Activated CD8-positive, alpha-beta memory T cell treated with anti-CD3 and anti-CD28 coated beads, Interleukin-2, amount 50 U/mL, for 48 hours (primary cell): ENCODE measurements at places on chromosomes 13 and 19.

DNA sequence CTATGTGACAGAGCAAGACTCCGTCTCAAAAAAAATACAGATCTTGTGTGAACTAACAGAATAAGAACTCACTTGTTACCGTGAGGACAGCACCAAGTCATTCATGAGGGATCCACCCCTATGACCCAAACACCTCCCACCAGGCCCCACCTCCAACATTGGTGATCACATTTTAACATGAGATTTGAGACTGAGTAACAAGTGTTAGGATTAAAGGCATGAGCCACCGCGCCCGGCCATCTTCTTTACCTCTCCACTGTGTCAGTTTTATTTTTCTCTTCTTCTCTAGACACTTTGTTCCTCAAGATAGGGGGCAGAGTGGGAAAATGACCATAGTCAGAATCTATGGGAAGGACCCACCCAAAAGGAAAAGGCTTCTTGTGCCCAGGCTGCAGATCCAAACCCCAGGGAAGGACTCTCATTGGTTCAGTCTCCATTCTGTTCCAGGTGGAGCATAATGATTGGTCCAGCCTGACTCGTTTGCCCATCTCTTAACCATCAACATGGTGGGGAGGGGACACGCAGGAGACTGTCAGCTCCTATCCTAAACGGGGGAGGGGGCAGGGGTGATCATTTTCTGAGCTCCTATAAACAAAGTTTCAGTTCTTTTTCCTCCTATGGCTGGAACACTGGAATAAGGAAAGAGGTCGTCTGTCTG is 1.3 kb upstream of the CALM3 start:
- DNase-seq: no peak

DNA sequence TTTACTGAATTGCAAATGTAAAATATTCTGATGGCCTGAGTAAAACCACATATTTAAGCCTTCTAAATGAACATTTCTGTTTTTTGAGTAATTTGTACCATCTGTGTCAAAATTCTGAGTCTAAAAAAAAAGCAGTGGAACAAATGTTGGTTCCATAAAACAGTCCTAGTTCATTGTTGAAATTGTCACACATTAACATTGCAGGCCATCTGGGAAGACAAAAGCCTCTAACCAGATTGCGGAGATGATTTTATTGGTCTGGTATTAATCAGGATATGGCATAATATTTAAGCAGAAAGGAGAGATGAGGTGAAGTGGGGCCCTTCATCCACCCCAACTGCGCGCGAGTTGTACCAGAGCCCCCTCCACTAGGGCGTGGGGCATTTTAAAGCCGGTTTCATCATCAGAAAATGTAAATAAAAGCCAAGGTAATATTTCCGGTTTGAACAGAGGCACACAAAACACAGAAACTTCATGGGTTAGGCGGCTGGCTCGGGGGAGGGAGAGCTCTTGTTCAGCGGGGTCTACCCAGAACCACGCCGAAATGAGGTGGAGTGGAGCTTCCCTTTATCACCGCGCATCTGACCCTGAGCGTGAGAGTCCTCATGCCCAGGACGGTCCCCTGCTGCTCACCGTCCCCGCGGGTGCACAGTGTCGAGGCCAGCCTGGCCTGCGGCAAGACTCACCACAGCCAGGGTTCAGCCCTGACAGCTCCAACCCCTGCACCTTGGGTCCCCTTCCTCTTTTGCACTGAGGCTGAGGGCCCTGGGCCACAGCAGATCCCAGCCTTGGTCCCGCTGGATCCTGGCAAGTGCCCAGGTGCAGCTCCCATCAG is 169.2 kb downstream of the URI1 start:
- no peak for DNase-seq

GRCh38 chr19:19535311-19536191 is 2.5 kb upstream of the CILP2 start:
- no peak for DNase-seq

DNA sequence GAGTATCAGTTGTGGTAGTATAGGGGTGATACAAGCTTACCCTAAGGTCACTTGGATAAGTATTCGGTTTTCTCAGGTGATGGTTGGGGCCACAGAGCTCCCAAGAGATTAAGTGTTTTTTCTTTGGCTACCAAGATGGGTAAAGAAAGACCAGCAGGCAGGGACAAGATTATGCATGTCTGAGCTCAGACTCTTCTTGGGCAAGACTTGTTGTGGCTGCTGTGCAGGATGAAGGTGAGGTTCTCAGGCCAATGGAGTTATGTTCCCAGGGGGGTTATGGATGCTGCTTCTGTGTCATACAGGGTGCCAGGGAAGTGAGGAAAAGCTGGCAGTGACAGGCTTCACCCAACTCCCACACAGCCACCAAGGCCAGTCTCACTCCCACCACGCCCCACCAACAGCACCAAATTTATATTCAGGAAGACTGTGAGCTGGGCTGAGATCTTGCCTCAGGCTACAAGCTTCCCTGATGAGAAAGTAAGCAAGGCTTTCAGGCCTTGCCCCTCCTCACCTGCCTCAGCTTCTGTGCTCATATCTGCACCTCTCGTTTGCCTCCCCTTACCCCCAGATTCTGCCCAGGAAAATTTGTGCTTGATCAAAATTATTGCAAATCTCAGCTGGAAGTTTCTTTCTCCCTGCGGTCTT is 511.8 kb upstream of the SLITRK1 start:
- no peak for DNase-seq

DNA sequence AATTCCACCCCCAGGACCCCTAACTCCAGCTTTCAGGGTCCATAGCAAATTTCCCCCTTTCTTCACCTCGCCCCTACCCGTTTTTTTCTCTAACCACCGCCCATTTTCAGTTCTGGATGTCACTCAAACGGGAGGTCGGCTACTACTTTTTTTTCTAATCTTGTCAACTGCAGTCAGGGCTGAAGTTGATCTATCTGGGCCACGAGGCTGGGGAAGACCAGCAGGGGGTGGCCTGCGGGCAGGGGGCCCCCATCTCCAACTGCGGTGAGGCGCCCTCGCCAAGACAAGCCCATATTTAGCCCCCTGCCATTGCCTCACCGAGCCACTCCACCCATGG is 748 bp downstream of the LHFPL6 start:
- DNase-seq: no peak

DNA sequence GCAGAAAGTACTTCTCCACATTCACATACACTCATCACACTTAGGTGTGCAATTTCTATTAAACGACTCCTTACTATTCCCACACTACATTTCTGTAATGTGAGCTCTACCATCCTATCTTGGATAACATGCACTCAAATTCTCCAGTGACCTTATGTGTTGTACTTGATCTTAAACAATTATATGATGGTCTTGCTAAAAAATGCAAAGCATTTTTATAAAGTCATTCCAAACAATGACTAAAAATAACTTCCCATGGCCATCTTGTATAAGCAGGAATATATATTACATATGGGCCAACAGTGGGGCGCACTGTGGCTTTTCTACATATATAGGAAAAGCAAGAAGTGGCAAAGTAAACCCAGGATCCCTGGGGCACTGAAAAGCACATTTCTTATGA is 155.5 kb downstream of the FLT1 start:
- DNase-seq: no peak

- no peak for DNase-seq
Observed at GRCh38 chr13:113013303-113013702, 44.3 kb downstream of the MCF2L start.

GRCh38 chr19:28873301-28873700 is 339.6 kb downstream of the UQCRFS1 start:
- no peak for DNase-seq

- no peak for DNase-seq
Observed at GRCh38 chr13:29436291-29436690, 159.2 kb downstream of the SLC7A1 start.

- DNase-seq: peak; percentile 69
Observed at GRCh38 chr19:4597975-4598671, 38.6 kb upstream of the SEMA6B start.

GRCh38 chr13:44764302-44764692 is 188.2 kb upstream of the TSC22D1 start:
- DNase-seq: no peak

DNA sequence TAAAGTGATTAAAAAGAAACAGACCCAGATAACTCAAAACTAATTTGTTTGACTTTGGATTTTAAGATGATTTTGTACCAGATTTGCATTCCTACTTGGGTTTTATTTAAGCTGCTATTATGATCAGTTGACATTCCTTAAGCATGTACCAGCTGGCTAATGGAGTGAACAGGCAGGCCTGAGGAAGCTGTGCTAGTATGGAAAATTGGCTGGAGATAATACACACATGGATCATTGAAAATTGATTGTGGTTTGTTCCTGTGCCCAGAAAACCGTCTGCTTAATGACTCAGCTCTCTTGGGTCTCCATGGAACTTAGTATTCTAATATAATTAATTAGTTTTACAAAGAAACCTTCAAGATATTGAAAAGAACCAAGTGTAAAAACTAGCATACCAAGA is 22.6 kb downstream of the POLR1D start:
- no peak for DNase-seq

DNA sequence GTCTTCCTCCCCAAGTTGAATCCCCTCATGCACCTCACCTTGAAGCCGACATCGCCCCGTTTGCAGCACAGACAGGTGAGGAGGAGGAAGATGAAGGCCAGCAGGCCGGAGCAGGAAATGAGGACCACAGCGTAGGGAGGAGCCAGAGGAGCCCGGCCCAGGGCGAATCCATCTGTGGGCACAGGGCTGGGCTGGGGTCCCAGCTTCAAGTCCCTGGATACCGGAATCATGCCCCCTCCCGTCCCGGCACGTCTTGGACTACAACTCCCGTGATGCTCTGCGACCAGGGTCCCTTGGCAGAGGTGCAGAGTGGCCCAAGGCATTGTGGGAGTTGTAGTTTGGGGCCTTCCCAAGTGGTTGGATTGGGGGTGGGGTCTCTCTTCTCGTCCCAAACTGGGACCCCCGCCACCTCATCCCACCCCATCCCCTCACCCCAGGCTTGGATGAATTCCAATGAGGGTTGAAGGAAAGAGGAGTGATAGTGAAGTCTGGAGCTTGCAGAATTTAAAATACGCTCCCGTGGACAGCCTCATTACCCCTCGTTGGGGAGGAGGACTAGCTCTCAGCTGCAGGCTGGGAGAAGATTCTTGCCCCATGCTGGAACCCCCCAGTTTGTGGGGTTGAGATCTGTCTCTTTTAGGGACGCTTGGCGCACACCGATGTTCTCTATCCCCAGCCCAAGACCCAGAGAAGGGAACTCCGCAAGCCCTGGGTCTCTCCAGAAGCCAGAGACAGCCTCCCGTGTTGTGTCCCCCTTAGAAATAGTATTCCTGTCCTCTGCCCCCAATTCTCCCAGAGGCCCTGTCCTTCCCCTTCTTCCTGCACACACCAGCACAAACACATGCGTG is 990 bp downstream of the LMTK3 start:
- DNase-seq: peak; percentile 87

- DNase-seq: no peak
Observed at GRCh38 chr13:27627380-27627779, 5.7 kb downstream of the POLR1D start.

GRCh38 chr13:38763446-38764381 is 76.8 kb downstream of the FREM2 start:
- DNase-seq: no peak

- DNase-seq: no peak
Observed at GRCh38 chr19:34851277-34851804, 75.4 kb upstream of the ZNF30 start.

DNA sequence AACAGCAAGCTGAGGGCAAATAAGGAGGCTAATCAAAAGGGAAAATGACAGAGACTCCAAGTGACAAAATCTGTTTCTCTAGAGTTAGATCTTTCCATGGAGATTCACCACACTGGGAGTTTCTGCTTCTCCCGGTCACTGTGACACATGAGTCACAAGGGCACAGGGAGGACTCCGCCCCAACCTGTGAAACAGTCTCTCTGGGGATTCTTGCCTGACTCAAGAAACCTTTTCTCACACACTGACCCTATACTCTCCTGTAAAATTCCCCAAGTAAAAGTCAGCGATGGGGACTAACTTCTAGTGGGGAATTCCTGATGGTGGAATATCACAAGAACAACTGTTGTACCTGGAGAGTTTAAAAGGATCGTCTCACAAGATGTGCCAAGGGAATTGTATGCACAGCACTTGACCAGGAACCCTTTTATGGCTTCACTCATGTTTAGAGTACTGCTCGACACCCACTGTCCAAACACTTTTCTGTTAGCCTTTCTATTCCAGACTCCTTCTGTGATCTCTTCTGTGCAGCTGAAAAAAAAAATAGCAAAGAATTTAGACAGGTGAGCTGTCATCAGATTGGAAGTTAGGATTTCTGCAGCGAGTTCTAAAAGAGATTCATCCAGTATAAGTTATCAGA is 46.8 kb upstream of the URAD start:
- DNase-seq: no peak
